Bronchial epithelial cell (primary cell): ENCODE measurements at places on chromosomes 5 and 9. TPM values are rescaled to one million over a fixed set of nuclear protein-coding genes. Genes with fewer than 3 reads are reported as not detected.
A peak's percentile ranks its signal among the peaks of the same experiment; 100 is the strongest.

ANKRD55 gene
- total RNA-seq, result not detected in 2 replicates

GRCh38 chr9:15211815-15212495, 95.1 kb downstream of the TTC39B start:
- no peak for DNase-seq

ENC1 gene
- 3.5 and 3.9 TPM in 2 replicates for total RNA-seq

INSL4 gene
- 0.26 TPM in 1 of 2 replicates, not detected in the other for total RNA-seq

DNA sequence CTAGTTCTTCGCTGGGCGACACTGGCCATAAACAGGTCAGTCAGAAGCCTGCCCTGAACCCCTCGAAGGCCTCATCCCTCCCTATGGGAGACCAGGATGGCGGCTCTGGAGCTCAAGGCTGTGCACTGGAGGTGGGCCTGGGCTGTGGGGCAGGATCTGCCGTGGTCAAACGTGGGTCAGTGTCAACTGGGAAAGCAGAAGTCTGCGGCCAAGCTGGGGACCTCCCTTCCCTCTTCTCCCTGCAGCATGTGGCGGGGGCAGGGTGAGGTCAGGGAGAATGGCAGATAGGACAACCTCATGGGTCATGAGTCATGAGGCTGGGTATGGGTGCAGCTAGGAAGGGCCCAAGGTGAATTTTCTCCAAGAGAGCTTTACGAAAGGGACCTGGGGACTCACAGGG, 132.9 kb downstream of the RXRA start:
- no peak for DNase-seq

DNA sequence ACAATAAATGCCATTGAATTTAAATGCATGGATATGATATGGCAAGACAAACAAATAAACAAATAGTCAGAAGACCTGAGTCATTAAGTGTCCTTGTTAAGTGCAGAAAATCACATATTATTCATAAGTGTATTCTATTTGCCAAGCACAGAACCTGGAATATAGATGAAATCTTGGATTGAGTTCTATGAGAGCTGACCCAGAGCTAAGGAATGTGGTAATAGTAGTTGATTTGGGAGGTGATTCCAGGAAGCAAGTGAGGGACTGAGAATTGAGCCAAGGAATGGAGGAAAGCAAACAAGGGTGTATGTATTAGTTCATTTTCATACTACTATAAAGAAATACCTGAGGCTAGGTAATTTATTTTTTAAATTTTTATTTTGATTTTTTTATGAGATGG, 208.9 kb downstream of the TRIM32 start:
- DNase-seq, result peak; percentile 69

DNA sequence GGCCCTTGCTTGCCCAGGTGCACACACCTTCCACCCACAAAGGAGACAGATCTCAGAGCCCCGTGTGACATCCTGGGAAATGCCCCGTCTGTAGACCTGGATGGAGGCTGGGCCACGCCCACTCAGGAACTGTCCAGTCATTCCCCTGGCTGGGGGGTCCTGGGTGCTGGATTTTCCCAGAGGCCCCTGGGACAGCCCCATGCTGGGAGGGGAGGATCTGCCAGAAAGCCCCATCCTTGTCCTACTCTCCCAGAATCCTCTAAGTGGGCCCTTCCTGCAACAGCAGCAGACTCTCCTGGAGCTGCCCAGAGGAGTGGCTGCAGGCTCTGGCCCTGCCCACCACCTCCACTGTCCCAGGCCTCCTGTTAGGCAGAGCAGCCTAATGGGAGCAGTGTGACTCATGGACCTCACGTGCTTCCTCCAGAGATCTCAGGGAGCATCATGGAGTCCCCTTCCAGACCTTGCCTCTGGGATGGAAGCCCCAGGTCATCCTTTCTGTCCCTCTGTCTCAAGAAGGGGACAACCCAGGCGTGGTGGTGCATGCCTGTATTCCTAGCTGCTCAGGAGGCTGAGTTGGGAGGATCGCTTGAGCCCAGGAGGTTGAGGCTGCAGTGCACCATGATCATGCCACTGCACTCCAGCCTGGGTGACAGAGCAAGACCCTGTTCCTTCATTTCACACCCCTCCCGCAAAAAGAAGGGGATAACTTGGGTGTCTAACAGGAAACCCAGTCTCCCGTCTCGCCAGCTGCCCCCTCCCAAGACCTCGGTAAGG, 51.7 kb downstream of the JADE2 start:
- peak; percentile 56 for DNase-seq

- peak; percentile 37 for DNase-seq
Measured at GRCh38 chr5:179858241-179858585, 404 bp downstream of the MRNIP start.

DNA sequence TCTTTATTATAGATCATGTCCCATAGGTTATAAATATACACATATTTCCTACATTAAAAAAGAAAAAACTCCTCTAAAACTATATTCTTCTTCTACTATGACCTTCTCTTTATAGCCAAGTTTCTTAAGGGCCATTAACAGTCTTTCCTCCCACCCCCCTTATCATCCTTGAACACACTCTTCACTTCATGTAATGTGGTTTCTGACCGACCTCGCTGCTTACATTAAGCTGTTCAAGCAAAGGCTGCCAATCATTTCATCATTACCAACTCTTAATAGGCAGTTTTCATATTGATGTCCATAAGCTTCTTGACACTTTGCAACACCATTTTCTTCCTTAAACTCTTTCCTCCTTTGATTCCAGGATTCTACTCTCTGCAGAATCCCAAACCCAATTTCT, 283.0 kb upstream of the PCSK5 start:
- no peak for DNase-seq

DNA sequence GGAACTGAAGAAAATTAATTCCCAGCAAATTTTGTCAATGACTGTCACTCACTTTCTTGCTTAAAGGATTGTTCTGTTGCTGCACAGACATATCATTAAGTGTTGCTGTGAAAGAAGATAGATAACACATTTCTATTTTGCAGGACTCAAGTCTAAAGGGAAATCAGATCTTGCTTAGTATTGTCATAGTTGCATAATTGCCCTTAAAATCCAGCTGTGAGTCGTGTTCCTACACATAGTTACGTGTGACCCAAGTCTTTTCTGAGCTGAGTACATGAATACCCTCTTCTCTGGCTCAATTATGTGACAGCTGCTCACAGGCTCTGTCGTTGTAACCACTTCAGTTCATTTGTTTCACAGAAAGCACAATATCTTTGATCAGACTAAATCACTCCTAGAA, 390.8 kb downstream of the DTWD2 start:
- no peak for DNase-seq

CDX1 gene
- not detected in 2 replicates for total RNA-seq

KCTD16 gene
- under 0.01 and 0.13 TPM in 2 replicates for total RNA-seq

DNA sequence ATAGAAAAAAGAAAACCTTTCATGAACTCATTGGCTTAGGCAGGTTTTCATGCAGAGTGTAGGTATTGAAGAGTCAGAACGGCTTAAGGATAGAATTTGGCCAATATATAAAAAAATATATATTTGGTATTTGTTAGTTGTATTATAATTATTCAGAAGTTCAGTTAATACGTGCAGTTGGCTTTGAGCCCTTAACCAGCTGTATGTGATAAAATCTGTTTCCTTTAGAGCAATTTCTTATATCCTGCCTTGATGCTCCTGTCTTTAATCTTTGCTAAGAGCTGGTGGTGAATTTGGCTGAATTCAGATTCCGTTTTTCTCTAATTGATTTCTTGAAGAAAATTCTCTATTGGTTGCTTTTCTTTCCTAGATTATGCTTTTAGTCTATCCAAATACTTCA, 3.7 kb downstream of the ANXA1 start:
- peak; percentile 32 for DNase-seq

ANXA2R gene
- total RNA-seq, result 0.26 TPM in 2 replicates

GIN1 gene
- 5.0 and 6.5 TPM in 2 replicates for total RNA-seq

PLPP7 gene
- not detected in 2 replicates for total RNA-seq

- DNase-seq, result peak; percentile 89
Measured at GRCh38 chr5:61162832-61163567, 732 bp upstream of the SMIM15 start.

DNA sequence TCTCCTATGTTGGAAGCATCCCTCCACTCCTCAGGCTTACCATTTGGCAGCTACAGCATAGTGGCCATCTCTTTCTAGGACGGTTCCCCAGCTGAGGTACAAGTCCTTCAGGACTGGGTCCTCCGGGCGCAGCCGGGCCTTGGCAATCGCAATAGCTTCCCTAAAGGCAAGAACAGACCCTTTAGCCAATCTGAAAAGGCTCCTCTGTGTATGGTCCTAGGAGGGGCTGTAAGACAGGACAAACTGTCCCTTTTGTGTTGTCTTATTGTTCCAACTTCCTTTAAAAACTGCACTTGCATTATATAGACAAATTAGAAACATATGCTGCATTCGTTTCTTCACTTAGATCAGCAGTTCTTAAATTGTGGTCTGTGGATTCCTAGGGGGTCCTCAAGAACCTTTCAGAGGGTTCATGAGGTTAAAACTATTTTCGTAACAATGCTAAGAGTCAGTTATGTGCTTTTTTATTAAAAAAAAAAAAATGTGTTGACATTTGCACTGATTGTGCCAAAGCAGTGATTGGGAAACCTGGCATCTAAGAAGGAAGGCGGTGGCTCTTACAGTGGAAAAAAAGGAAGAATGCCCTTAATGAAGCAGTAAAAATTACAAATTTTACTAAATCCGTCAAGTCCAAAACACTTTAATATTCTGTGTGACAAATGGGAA, 38.7 kb downstream of the GEMIN5 start:
- DNase-seq, result no peak

MSX2 gene
- total RNA-seq, result not detected in 2 replicates

GRCh38 chr9:127778280-127779135, at the start of gene SH2D3C:
Gene SH2D3C, minus strand, starts transcription at chr9:127778666. Its CDS starts 39 bp downstream, at chr9:127778627.
- no peak for DNase-seq

DNA sequence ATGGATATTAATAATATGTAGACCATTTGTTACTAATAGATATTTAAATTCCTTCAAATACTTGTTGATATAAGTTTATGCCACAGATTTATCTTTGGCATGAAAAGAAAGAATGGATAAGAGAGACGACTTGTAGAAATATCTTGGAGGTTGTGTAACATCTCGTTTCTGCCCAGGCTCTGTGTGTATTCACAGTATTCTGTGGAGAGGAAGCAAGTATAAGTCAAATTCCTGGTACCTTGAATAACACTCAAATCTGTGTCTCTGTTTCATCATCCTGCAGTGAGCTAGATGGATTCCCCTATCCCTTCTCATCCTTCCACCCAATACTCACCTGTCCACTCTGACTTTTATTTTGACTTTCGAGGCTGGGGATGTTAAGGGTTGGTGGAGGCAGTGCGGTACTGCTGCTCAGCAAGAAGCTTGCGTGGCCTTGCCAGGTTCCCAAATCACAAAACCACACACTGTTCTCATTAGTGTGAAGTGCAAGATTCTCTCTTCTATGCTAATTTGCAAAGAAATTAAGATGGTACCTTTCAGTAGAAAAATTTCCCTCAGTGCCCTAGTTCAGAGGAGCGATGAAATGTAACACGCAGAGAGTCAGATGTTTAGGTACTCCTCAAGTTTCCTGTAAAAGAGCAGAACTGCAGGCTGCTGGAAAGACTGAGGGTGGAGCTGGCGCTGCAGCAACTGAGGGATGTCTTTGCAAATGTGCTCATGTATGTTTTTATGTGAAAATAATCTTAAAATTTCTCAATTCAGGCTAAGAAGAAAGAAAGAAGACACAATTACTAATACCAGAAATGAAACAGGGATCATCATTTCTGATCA, 42.6 kb upstream of the ANKRD18A start:
- no peak for DNase-seq

OGN gene
- total RNA-seq, result not detected in 2 replicates

DNA sequence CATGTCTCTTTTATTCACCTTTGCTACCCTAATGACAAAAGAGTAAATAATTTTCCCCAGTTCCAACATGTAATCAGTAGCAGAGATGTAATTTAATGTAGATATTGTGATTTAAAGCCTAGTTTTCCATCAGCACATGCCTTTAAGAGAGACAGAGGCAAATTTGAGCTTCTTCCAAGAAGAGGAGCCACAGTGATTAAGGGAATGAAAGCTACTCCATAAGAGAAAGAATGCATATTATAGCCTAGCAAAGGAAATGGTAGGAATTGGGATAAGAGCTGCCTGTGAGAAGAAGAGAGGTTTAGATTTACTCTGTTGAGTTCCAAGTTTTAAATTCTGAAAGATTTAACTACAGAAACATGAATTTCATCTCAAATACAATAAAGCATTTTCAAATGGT, 591.0 kb upstream of the DMAC1 start:
- DNase-seq, result no peak

CAMK2A gene
- under 0.01 TPM in 1 of 2 replicates, not detected in the other for total RNA-seq

CDKN2A gene
- 1.6 and 3.5 TPM in 2 replicates for total RNA-seq

DNA sequence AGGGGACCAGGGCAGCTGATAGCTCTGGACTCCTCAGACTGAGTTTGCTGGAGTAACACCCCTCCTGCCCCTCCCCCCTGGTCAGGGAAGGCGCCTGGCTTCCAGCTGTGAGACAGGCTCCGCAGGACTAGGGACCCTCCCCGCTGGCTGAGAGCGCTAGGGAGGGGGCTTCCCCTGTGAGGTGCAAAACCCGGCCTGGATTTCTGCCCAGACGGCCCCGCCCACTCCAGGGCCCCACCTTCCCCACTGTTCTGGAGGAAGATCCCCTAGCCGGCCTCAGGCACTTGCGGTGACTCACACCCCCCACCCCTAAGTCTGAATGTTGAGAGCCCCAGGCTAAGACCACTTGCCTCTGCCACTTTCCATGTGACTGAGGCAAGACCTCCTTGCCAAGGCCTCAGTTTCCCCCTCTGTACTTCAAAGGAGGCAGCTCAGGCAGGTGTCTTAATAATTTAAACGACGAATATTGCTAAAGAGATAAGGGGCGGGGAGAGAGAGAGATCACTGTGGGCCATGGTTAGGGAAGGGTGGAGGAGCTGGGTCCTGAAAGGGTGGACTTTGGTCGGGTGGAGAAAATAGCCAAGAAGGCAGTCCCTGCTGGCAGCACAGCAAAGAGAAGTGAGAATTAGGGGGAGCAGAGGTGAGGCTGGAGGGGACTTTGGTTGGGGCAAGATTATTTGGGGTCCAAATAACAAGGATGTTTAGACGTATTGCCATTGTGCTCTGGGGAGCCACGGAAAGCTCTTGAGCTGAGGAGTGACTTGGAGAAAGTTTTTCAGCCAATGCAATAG, 1.0 kb upstream of the DAB2IP start:
- peak; percentile 33 for DNase-seq

CCL27 gene
- 0.26 TPM in 1 of 2 replicates, not detected in the other for total RNA-seq

INVS gene
- total RNA-seq, result 20.5 and 21.9 TPM in 2 replicates
